ENCODE measurements at places on chromosomes 12 and 14. TPM values are rescaled to one million over a fixed set of nuclear protein-coding genes. Genes with fewer than 3 reads are reported as not detected.

Gene RFX4
- total RNA-seq = 25.9 TPM

Gene DTX1
- 18.4 TPM for total RNA-seq

Gene LIN7A
- 32.6 TPM for total RNA-seq

Gene KRT2
- total RNA-seq = 0.18 TPM

Gene WIF1
- 0.45 TPM for total RNA-seq

Gene TOGARAM1
- 53.8 TPM for total RNA-seq

Gene HOTAIR
- not detected for total RNA-seq

GRCh38 chr12:45464699-45465098 lies 248.8 kb downstream of the ANO6 start:
- no peak for DNase-seq

- no peak for DNase-seq
Observed at GRCh38 chr12:49364989-49365388, 2.3 kb upstream of the SPATS2 start.

GRCh38 chr14:52129721-52130120 lies 60.9 kb upstream of the NID2 start:
- no peak for DNase-seq

GRCh38 chr12:16949371-16949770 lies 343.4 kb upstream of the LMO3 start:
- DNase-seq = no peak

All from cerebellum (tissue), 4 donors.